Cardiac septum (tissue), 1 donor: ENCODE measurements at places on chromosomes 2 and 18.

GRCh38 chr2:199848389-199849130 is 2.4 kb downstream of the FTCDNL1 start:
- DNase-seq = no peak

DNA sequence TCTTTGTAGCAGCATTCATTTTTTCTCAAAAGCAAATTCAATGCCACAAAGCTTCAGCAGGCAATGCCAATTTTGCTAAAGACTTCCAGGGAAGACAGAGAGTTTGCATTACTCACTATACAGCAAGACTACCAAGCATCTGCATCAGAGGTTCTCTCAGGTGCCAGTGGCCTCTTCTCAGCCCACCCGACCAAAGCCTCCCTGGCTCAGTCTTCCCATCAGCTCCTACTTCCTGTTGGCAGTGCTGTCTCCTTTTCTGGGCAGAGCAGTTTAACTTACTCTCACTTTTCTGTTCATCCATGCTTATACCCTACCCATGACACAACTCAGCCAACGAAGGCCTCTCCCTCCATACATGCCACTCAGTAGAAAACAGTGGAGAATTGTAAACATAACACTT is 157.1 kb downstream of the TRABD2A start:
- DNase-seq = no peak

- DNase-seq = no peak
Observed at GRCh38 chr18:67818432-67818831, 301.9 kb upstream of the DSEL start.

DNA sequence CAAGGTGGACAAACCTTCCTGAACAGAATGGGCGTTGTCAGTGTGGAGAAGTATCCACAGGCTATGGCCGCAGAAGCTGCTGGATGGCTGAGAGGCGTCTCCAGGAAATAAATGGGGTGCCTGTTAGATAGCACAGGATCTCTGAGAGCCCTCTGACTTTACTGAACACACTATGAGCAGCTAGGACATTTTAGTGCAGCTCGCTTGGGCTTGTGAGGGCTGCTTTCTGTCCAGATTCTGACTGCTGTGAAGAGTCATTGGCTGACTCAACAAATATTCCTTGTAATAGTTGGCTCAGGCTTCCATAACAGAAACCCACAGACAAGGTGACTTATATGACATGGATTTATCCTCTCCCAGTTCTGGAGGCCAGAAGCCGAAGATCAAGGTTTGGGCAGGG is 100.2 kb upstream of the SNTG2 start:
- no peak for DNase-seq

DNA sequence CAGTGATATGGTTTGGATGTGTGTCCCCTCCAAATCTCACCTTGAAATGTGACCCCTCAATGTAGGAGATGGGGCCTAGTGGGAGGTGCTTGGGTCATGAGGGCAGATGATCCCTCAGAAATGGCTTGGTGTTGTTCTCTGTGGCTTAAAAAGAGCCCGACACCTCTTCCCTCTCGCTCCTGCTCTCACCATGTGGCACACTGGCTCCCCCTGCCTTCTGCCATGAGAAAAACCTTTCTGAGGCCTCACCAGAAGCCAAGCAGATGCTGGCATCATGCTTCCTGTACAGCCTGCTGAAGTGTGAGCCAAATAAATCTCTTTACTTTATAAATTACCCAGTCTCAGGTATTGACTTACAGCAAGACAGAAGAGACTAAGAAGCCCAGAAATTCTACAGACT is 357.1 kb downstream of the NRXN1 start:
- no peak for DNase-seq

- no peak for DNase-seq
Observed at GRCh38 chr2:111039628-111040383, 80.9 kb upstream of the BCL2L11 start.

- no peak for DNase-seq
Observed at GRCh38 chr2:8391126-8391525, 290.7 kb upstream of the ID2 start.

- peak; percentile 55 for DNase-seq
Observed at GRCh38 chr2:3039188-3040065, 338.2 kb downstream of the EIPR1 start.

GRCh38 chr2:42425697-42426096 is 64.7 kb upstream of the COX7A2L start:
- no peak for DNase-seq

DNA sequence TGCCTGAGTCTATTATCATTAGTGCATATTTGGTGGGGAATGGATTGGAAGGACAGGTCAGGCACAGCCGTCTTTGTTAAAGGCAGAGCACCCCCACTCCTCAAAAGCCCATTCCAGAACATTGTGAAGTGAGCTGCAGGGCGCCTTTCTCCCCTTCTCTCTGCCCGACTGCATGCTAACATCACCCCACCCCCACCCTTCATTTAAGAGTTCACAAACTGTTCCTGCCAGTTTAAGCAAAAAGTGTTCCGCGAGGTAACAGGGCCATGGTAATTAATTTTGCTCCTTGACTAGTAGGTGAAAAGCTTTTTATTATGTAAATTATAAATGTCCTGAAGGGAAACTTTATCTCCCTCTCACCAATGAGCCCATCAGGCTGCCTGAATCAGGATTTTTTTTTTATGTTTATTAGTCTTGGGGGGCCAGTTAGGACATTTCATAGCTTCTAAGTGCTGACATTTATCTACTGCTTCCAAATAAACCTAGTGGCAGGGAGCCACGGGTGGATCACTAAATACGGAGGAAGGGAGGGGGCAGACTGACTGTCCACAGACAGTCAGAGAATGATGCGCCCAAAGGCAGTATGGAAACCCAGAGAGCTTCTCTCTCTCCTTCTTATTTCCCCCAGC is 99.4 kb downstream of the FTCDNL1 start:
- no peak for DNase-seq

GRCh38 chr2:153474876-153475435 is 3.6 kb downstream of the RPRM start:
- DNase-seq = no peak

DNA sequence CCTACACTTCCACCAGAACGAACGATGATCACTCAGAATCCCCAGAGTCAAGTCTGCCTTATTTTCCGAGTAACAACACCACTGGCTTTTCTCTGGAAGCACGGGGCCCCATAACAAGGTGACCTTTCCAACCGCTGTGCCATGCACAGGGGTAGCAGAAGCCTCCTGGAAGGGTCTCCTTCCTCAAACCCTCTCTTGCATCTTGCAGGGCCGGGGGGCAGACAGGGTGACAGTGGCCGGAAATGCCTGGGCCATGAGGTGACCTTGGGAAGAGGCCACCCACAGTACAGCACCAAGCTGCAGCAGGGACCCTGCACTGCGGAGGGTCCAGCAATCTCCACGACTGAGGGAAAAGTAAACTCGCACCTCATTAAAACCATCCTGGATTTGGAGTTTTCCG is 108.5 kb downstream of the PXDN start:
- DNase-seq = no peak

DNA sequence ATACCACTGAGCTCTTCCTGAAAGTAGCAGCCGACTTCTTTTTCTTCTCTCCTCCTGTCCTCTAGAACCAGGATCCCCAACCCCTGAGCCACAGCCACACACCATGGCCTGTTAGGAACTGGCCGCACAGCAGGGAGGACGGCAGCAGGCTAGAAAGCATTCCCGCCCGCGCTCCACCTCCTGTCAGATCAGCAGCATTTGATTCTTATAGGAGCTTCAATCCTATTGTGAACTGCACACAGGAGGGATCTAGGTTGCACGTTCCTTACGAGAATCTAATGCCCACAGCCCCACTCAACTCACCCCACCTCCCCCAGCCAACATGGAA is 179.1 kb upstream of the SH3BP4 start:
- DNase-seq = no peak

GRCh38 chr2:168378960-168379669 is 77.0 kb upstream of the CERS6 start:
- DNase-seq = no peak
